Stimulated activated CD8-positive, alpha-beta memory T cell treated with anti-CD3 and anti-CD28 coated beads, Interleukin-15, amount 100 ng/mL, for 1 hour (primary cell): ENCODE measurements at places on chromosomes 6 and 20.

DNA sequence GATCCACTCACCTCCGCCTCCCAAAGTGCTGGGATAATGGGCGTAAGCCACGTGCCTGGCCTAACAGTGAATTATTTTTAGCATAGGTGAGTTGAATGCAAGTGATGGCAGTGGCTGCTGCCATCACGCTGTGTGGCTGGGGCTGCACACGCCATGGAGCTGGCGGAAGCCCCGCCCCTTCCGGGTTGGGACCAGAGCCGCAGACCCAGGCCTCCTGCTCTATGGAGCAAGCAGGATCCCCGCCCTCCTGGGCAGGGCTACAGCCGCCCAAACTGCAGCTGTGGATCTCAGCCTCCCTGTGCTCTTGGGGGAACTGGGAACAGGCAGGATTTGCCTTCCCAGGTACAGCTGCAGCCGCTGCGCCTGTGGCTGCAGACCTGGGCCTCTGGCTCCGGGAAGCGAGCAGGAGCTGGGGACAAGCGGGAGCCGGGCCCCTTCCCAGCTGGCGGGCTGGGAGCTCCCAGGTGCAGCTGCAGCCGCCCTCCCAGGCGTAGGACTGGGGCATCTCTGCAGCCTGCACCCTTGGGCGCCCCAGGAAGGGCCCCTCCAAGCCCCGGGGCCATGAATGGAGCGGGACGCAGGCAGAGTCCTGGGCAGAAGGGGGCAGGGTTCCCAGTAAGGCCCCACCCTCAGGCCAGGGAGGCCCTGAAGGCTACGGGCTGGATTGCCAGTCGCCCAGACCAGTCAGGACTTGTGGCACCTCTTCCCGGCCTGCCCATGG is 30.9 kb upstream of the SLA2 start:
- no peak for DNase-seq

DNA sequence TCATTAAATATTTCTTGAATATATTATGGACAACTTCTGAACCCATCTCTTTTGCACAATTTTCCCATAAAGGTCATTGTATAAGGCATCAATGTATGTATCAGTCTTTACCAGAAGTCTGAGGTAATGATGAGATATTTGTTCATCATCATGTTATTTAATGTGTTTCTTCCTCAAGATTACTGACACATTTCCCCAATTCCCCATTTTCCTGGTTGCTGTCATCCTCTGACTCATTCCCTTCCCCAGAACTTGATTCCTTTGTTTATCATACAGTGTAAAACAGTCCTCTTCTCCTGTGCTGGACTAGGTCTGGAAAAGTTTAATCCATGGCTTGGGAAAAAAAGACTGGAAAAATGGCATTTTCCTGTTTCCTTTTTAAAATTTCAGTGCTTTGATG is 107.9 kb upstream of the FLRT3 start:
- DNase-seq = no peak

DNA sequence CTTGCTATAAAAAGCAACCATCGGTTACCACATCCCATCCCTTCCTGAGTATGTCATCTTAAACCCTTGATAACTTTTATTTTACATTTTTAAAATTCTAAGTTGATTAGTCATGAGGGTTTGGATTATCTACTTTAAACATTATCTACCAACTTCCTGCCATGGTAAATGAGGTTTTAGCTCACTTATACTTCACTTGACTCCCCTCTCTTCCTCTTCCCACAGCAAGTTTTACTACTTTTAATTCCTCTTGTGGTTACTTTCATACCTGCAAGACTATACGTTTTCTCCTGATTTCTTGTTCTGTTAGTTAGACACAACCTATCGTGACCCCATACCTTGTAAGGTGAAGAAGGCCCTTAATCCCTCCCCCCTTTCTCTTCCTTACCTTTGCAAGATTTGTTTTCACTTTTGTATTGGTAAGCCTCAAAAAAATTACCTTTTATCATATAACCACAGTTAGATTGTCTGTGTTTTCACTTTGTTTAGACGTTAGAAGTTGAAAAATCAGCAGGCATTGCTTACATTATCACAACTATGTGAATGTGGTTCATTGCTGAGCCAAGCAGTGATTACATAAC is 60.1 kb upstream of the OGFRL1 start:
- DNase-seq = no peak

DNA sequence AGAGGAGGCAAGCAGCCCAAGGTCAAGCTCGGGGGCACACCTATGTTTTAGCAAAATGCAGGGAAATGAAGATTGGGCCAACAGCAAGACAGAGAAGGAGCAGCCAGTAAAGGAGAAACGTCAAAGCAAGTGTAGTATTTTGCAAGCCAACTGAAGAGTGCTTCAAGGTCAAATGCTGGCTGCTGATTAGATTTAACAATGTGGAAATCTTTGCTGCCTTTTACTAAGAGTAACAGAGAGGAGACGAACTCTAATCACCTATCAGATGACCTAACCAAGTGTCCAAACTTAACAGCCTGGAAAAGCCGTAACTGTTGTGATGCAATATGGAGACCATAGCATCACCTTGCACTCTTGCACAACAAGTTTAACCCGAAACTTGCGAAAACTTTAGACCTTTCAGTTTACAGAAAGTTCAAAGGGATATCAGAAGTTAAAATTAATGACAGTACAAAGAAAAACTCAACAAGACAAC is 30.4 kb downstream of the AKIRIN2 start:
- DNase-seq = no peak

- DNase-seq = no peak
These were observed 631 bp upstream of the PGBD1 start for GRCh38 chr6:28280595-28281287.

DNA sequence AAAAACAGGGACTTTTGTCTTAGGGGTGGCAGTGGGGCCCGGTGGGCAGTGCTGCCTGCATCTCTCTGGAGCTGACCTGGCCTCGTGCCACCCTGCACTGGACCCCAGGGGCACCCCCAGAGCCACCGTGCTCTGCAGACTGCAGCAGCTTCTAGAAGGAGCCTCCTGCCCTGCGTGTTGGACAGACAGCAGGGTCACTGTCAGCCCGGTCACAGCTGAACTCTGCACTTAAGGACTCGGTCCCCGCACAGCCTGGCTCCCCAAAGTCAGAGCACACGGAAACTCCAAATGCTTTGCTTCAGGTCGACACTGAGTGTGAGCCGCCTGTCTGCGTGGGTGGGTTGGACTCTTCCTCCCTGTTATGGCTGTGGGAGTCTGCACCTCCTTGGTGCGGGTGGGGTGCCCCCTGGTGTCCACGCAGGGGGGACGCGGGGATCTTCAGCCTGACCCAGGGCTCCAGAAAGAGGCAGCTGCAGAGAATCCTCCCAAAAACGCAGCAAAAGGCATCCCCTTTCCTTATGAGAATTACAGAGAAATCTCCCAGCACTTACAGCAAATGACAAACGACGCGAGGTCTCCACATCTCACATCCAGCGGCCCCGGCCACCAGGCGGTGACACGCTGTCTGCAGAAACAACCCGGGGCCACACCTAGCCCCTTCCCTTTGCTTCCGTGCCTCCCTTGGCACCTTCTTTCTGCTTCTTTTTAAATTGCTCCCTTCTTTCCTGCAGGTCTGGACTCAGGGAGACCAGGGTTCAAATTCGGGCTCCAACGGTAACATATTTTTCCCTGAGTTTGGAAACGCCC is 36.3 kb upstream of the DACT2 start:
- no peak for DNase-seq

DNA sequence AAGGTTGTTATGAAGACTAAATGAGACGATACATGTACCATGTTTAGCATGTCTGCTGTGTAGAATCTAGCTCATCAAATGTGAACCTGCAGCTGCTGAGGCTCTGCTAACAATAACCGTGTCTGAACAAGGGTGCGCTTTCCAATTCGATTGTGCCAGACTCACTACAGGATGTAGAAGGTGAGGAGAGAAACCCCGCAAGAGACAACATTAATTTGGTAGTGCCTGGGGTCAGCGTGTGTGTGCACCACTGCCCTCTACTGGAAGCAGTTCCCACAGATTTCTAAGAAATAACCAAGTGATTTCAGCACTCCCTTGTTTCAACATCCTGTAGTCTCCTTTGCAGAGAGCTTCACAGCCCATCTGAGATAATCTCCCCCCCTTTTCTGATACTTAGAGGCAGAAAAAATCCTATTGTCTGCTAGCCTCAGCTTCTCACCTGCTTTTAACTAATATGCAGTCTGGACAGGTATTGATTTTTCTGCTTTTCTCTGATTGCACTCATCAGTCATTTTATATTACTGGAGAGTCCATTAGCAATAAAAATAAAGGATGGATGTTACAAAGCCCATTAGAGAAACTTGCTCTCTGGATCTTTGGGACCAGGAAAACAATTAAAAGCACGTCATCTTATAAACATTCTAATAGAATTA is 96.7 kb upstream of the BACH2 start:
- peak; percentile 50 for DNase-seq

DNA sequence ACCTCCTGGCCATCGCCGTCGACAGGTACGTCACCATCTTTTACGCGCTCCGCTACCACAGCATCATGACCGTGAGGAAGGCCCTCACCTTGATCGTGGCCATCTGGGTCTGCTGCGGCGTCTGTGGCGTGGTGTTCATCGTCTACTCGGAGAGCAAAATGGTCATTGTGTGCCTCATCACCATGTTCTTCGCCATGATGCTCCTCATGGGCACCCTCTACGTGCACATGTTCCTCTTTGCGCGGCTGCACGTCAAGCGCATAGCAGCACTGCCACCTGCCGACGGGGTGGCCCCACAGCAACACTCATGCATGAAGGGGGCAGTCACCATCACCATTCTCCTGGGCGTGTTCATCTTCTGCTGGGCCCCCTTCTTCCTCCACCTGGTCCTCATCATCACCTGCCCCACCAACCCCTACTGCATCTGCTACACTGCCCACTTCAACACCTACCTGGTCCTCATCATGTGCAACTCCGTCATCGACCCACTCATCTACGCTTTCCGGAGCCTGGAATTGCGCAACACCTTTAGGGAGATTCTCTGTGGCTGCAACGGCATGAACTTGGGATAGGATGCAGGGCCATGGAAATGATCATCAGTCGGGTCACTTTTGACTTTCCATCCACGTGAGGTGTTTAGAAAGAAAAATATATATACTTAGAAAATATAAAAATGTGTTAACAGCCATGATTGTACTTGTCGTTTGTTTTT is 868 bp downstream of the MC3R start:
- no peak for DNase-seq

- peak; percentile 33 for DNase-seq
These were observed 36.4 kb upstream of the HLA-C start for GRCh38 chr6:31308050-31308844.

- DNase-seq = no peak
These were observed 19.7 kb downstream of the PLCB4 start for GRCh38 chr20:9088556-9088955.

- no peak for DNase-seq
These were observed 26.7 kb downstream of the NTSR1 start for GRCh38 chr20:62735331-62735821.

- no peak for DNase-seq
These were observed 80.0 kb downstream of the EYS start for GRCh38 chr6:65627015-65627414.

GRCh38 chr6:154070657-154071056 is 31.6 kb downstream of the OPRM1 start:
- DNase-seq = no peak

GRCh38 chr20:3045042-3045815 is 623 bp upstream of the MRPS26 start:
- peak; percentile 24 for DNase-seq

GRCh38 chr6:125357515-125358256 is 55.9 kb upstream of the HDDC2 start:
- no peak for DNase-seq

GRCh38 chr6:157806131-157806855 is 16.8 kb upstream of the SNX9 start:
- DNase-seq = no peak

DNA sequence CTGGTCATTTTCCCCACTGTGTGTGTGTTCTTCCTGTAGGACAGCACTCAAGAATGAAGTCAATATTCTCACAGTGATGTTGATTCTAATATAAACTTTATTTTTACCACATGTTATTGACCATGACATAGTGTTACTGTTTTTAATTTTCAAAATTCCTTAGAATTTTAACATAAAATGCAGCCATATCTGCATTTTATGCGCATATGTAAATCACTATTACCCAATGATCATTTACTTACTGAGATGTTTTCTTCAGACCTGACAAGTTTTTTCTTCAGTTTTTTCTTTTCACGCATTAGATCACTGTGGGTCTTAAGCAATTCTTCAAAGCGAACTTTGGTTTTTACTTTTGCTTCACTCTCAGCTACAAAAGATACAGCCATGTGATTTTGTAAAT is 7.2 kb downstream of the AHI1 start:
- no peak for DNase-seq

- DNase-seq = no peak
These were observed 6.7 kb downstream of the TGM3 start for GRCh38 chr20:2302384-2303060.

DNA sequence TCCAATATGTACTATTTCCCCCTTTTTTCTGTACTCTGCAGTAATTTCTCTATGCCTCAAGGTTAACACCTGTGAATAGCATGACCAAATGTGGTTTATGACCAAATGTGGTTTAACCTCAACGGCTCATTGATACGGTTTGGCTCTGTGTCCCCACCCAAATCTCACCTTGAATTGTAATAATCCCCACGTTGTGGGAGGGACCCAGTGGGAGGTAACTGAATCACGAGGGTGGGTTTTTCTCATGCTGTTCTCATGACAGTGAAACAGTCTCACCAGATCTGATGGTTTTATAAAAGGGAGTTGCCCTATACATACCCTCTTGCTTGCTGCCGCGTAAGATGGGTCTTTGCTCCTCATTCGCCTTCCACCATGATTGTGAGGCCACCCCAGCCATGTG is 18.7 kb downstream of the DEK start:
- no peak for DNase-seq

DNA sequence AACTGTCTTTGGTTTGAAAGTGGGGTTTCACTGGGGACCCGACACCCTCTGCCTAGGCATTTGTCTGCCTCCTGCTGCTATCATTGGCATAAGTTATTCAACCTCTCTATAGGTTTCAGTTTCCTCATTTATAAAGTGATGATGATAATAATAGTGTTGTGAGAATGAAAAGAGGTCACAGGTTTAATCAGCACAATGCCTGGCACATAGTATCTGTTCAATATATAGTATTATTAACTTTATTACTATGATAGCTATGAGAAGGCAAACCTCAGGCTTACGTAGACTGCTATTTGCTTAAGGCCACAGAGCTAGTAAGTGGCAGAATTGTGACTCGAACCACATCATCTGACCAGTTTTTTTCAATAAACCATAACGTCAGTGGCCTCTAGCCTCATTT is 256.8 kb downstream of the CDKAL1 start:
- DNase-seq = no peak

- no peak for DNase-seq
These were observed 7.8 kb downstream of the DYNLT1 start for GRCh38 chr6:158636778-158637177.
